ENCODE measurements at places on chromosomes 2 and 18. TPM values are rescaled to one million over a fixed set of nuclear protein-coding genes. Genes with fewer than 3 reads are reported as not detected.

- peak; percentile 51 for DNase-seq
These were observed 628.7 kb upstream of the PIK3C3 start for GRCh38 chr18:41326311-41326710.

The LONRF2 gene
- total RNA-seq: not detected

DNA sequence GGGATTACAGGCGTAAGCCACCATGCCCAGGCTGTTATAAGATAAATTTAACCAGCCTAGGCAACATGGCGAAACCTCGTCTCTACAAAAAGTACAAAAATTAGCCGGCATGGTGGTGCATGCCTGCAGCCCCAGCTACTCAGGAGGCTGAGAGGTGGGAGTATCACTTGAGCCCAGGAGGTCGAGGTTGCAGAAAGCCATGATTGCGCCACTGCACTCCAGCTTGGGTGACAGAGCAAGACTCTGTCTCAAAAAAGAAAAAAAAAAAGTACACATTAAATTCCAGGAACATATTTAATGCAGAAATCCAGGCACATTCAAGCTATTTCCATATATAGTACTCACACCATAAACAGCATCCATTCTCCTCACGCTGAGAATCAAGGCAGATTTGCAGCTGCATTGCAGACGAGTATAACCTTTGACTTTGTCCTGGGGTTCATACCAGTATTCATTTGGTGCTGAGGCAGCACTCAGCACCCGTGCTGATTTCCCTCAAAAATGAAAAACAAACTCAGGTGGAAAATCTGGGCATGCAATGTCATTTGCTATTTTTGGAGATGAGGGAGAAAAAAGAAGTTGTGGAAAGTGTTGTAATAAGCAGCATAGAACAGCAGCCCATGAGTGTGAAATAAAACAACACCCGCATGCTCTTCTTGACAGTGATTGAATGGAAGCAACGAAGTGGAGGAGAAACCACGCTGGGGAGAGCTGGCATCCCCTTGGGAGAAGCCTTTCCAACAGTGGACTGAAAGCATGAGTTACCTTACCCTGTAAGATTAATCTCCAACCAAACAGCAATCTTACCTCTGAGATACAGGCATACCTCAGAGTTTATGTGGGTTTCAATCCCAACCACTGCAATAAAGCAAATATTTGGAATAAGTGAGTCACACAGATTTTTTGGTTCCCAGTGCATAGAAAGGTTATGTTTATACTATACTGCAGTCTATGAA is 46.8 kb upstream of the ANXA4 start:
- DNase-seq: peak; percentile 30

The MAP2 gene
- total RNA-seq: 16.2 TPM

Data from MCF 10A (cell line).